Coronary artery (tissue), 2 donors: ENCODE measurements at places on chromosomes 1 and 21.

GRCh38 chr21:24840287-24840686 lies 767.0 kb downstream of the MRPL39 start:
- no peak for DNase-seq

DNA sequence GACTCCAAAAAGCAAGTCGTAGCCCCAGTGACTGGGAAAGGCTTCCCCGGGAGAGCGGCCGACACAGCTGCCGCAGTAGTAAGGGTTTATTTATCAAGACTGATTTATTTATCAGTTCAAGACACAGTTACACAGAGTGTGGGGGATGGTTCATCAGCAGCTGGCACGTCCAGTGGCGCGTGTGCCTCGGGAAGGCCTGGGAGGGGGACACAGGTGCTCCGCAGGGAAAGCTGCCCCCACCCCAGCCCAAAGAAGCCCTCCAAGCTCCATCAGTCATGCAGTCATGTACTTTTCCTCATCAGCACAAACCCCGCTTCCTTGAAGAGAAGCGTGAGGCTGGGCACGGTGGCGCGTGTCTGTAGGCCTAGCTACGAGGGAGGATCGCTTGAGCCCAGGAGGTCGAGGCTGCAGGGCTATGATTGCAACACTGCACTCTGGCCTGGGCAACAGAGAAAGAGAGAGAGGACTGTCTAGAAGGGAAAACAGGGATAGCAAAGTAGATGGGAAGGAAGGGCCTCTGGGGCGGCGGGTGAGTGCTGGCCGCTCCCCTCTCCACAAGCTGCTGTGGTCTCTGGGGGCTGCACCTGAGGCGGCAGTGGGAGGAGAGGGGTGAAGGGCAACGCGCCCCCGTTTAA lies 53.2 kb downstream of the PRKCZ start:
- no peak for DNase-seq

GRCh38 chr1:25129380-25129779 lies 102.9 kb downstream of the SYF2 start:
- DNase-seq, result no peak

DNA sequence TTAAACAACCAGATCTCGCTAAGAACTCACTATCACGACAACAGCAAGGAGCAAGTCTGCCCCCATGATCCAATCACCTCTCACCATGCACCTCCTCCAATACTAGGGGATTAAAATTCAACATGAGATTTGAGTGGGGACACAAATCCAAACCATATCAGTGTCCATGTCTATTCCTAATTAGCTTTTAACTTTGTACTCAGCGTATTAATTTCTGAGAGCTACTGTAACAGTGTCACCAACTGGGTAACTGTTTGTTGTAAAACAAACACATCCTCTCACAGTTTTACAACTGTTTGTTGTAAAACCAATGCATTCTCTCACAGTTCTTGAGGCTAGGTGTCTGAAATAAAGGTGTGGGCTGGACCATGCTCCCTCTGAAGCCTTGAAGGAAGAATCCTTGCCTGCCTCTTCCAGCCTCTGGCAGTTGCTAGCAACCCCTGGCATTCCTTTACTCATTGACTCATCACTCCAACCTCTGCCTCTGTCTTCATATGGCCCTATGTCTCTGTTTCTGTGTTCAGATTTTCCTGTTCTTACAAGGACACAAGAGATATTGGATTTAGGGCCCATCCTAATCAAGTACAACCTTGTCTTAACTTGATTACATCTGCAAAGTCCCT lies 121.2 kb downstream of the LTN1 start:
- DNase-seq, result no peak

GRCh38 chr1:210377731-210378333 lies 49.1 kb downstream of the HHAT start:
- no peak for DNase-seq

GRCh38 chr1:62720946-62721554 lies 32.9 kb upstream of the DOCK7 start:
- no peak for DNase-seq

GRCh38 chr1:93200086-93200620 lies 19.6 kb downstream of the CCDC18 start:
- no peak for DNase-seq

DNA sequence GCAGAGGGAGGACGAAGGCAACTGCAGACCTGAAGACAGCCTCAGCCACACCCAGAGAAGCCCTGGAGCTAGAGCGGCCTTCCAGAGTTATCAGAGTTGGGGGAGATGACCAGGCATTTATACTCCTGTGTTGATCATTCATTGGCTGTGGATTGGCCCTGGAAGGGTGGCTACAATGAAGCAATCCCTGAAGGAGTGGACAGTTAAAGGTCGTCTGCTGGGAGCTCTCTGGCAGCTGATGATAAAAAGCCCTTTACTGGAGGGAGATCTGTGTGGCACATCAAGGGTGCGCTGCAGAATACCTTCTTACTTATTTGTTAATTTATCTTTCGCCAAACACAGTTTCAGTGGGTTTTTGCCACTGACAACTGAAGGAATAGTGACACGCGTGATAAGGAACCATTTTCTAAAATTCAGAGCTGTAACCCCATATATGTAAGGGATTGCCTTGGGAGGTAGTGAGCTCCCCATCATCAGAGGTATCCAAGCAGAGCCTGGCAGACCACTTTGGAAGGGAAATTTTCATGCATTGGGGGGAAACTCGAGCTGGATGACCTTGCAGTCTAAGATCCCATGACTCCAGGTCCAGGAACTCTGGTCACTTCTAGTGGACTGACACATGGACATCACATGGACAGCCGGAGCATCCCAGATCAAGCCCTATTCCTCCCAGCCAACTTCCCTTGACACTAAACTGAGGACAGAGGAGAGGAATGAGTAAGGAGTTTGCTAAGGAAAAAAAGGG lies 126.4 kb upstream of the GADD45A start:
- DNase-seq, result no peak

- no peak for DNase-seq
These were observed 142.4 kb downstream of the CD247 start for GRCh38 chr1:167375949-167376348.

- DNase-seq, result no peak
These were observed 55.2 kb downstream of the DEGS1 start for GRCh38 chr1:224238212-224238611.

GRCh38 chr1:203768256-203768655 lies 3.3 kb downstream of the LAX1 start:
- DNase-seq, result no peak

DNA sequence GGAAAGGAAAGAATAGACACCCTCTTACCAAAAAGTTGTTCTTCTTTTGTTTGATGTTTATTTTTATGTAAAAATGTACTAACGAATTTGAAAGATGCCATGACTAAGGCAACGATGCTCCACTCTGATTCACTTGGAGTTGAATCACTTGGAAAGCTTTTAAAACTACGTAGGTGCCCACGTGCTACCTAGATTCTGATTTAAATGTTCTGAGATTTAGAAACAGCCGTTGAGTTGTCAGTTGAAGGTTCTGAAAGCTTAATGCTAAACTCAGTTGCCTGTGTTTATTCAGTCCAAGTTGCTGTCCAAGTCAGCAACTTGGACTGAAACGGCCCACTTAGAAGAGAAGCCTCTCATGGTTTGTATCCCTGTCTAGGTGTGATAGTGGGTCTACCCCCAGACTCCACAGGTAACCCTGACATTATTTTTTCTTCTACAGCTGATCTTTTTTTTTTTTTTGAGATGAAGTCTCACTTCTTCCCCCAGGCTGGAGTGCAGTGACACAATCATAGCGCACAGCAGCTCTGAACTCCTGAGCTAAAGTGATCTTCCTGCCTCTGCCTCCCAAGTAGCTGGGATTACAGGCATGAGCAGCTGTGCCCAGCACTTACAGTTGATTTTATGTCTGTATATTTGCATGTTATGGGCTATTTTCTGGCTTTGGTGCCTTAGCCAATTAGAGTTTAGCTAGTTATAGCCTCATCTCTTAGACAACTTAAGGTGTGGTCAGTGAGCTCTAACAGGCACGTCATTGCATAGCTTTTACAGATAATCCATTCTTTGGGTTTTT lies 1.4 kb upstream of the VAMP4 start:
- DNase-seq, result no peak

GRCh38 chr1:237811633-237812032 lies 79.1 kb downstream of the ZP4 start:
- DNase-seq, result no peak

GRCh38 chr1:41536361-41536802 lies 51.9 kb upstream of the EDN2 start:
- DNase-seq, result no peak

DNA sequence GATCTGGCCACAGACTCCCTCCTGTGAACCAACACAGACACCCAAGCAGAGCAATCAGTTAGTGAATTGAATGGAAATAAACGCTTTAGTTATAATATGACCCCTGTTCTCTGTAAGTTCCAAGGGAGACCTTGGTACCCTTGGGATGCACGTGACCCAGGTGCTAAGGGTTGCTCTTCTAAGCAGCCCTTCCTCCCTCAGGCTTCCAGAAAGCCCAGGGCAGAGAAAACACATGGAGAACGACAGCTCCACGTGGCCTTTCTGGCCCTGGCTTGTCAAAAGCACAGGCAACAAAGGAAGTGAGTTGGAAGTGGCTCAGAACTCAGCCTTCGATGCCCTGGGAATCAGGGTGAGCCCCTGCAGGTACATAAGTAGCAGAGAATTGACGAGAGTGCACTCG lies 57.4 kb downstream of the LACTBL1 start:
- DNase-seq, result no peak

DNA sequence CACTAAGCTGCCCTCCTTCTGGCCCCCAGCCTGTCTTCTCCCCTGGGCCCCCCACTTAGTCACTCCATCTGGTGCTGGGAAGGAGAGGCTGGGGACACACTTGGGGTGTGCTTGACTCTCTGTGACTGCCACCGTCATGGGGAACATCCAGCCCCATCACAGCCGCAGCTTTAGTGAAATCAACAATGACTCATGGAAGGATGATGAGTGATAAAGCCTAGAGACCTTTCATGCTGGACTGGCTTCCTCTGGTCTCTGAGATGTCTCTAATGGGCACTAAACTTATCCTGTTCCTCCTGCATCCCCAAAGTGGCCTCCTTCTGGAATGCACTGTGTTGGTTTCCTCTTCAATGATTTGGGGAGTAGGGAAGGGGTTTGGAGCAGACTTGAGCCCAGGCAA lies 172.9 kb downstream of the GRIK3 start:
- DNase-seq, result no peak

DNA sequence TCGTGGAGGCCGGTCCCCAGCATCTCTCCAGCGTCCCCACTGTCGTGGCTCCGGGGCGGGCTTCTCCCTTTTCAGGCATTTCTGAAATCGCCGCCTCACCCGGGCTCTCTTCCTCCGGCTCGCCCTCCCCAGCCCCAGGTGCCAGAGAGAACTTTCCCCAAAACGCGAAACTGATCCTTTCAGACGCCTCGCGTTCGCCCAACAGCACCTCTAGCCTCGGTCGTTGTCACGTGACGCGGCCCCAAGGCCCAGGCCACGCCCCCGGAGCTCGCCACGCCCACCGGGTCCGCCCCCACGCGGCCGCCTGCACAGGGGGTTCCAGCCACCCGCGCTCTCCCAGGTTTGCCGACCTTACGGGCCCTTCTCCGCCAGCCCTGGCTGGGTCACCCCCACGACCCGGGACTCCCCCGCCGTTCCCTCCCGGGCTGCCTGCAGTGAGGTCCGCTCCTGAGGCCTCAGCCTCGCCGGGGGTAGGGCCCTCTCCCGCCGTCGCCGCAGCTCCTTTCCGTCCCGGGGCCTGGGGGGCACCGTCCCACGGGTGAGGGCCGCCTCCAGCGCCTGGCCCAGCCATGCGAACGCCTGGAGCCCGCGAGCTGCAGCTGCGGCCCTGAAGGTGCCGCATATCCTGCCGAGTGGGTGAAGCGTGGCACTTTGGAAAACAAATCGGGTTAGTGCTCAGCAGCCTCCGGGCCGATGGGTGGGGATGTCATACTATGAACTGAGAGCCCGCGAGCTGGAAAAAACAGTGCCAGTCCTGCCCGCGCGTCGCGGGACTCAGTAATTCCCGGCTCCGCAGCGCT lies 21.0 kb downstream of the H3-3A start:
- DNase-seq, result peak; percentile 91

GRCh38 chr1:227218870-227219573 lies 99.3 kb downstream of the CDC42BPA start:
- no peak for DNase-seq

GRCh38 chr21:34545079-34545884 lies 33.3 kb upstream of the KCNE1 start:
- no peak for DNase-seq

- DNase-seq, result no peak
These were observed 142.8 kb downstream of the ZZZ3 start for GRCh38 chr1:77539519-77540142.

DNA sequence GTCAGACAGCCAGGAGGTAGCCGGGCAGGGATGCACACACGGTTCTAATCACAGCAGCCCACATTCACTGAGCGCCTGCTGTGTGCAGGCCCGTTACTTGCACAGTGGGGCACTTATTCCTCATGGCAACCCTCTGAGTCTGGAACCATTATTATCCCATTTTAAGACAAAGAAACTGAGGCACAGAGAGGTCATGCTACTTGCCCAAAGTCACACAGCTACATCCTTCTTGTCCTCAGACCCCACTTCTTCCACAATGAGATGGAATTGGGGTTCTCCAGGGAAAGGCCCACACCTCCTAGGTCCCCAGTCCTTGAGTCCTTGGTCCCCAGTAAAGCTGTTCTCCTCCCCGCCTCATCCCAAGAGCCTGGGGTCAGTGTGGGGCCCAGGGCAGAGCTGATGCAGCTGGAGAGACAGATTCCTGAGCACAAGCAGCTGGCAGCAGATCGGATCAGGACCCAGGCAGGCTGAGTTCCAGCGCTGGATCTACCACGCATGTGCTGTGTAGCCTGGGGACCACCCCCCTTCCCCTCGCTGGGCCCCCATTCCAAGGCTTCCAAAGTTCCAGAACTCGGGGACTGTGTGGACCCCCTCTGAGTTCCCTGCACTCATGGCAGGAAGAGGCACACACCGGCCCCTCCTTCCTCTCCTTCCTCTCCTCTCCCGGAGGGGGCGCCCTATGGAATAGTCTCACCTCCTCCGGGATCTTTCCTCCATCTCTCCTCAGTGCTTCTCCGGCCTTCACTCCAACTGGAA lies 393.4 kb downstream of the MATN1 start:
- DNase-seq, result no peak

DNA sequence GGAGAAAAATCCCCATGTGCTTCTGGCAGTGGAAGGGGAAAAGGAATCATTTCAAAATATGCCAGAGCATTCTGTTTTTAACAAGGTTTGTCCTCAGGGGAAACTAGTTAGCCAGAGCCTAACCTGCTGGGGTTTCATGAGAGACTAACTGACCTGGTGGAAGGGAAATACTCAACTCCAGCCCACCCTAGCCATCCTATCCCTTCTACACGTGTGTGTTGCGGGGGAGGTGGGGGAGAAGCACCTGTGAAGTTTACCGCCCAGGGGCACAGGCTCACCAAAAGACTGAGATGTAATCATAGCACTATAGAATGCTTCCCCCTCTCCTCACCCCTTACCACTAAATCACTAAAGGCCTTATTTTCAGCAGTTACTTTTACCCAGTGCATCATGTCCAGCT lies 139.5 kb downstream of the GRIK3 start:
- DNase-seq, result no peak
